ENCODE measurements at places on chromosomes 11 and 22.

DNA sequence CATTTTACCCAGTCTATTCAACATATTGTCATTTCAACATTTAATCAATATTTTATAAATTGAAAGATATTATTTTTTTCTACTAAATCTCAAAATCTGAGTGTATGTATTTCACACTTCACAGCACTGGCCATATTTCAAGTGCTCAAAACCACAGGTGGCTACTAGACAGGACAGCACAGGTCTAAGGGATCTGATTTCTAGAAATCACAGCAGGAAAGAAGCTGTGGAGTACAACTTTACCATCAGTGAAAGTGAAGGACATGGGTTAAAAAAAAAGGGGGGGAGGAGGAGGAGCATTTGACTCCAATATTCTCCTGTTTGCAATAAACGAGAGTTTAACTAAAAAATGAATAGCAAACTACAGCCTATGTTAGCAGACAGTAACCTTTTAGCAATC is 4.5 kb downstream of the PRDM10 start:
- no peak for DNase-seq

GRCh38 chr11:114179234-114179941 is 116.8 kb upstream of the NNMT start:
- DNase-seq = no peak

- no peak for DNase-seq
Observed at GRCh38 chr11:88484873-88485621, 147.5 kb upstream of the CTSC start.

DNA sequence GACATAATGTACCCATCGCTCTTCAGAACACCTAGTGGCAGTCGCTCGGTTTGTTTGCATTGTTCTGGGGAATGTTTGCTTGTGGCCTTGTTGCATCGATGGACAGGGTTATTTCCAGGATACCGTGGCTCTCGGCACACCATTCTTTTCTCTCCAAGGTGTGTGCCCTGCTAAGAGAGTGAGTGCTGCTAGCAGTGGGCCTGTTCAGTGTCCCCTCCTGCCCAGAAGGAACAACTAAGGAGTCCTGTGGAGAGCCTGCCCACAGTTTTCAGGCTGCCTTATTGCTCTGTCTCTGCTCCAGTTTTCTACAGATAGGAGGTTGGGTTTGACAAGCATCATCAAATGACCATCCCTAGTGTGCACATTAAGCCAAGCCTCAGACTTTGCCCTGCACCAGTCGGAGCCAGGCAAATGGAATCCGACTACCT is 1.4 kb downstream of the CRY2 start:
- no peak for DNase-seq

- DNase-seq = no peak
Observed at GRCh38 chr11:35089666-35090065, 49.3 kb upstream of the CD44 start.
